ENCODE measurements at places on chromosomes 2 and 18.

DNA sequence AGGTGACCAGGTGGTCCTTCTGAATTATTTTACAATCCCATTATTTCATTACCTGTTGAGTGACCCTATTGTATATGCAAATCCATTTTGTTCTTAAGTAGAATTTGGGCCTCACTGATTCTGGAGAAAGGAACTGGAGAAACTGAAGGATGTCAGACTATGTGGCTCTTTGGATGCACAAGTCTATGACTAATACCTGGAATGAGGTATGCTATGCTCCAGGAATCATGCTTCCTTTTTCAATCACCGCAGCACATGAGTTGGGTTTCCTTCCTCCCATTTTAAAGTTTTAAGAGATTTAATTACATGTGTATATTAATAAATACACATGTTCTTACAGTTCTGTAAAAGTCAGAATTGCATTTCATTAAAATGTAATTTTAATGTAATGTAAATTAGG, 253.9 kb upstream of the VWC2L start:
- DNase-seq, result no peak

DNA sequence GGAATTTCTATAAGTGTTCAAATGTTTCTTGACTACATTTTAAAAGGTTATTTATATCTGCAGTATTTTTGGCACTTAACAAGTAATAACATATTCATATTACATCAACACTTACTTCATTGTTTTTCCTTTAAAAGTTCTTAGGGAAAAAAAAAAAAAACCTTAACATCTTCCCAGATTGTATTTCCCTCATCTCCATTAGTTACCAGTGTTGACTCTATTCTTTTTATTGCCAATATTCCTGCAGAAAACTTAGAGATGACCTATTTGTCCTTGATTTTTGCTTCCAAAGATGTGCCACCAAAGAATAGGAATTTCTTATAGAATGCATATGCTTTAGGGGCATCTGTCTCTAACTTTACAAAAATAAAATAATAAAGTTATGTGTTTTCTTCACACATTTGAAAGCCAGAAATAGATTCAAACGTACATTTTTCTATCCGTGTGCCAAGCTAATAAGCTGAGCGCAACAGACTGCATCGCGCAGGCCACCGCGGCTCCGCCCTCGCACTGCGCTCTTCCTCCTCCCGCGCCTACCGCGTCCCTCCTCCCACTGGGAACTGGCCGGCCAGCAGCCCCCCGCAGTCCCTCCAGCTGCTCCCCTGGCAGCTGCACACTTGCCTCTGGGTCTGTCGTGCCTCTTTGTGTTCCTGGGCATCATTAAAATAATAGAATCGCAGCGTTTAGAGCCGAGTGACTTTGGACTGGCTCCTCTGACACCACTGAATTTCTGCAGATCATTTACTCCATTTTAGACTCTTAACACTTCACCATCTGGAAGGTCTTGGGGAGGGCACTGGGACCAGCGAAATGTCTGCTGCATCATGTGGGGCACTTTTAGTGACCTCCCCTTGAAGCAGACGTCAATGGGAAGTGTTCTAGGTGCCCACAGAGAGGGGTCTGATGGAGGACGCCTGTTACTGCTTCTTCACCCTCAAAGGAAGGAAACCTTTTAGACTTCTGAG, 21.2 kb upstream of the NAB1 start:
- DNase-seq, result peak; percentile 54

DNA sequence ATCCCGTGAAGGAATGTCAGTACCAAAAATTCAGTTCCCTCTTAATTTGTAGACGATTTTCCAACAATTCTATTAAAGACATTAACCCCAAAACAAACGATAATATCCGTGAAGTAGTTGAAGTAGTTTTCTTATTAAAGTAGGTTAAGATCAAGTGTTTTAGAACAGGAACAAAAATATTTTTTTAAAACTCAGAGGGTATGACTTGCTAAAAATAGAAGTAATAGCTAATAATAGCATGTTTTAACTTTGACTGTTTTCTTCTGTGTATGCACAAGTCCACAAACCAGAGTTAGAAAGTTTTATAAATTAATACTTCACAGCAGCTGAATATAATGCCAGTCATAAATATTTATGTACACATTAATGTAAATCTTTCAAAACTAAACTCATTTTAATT, 2.4 kb downstream of the DNAJC10 start:
- no peak for DNase-seq

- no peak for DNase-seq
Observed at GRCh38 chr2:161729-162128, 102.1 kb downstream of the SH3YL1 start.

- DNase-seq, result peak; percentile 94
Observed at GRCh38 chr2:58107803-58108710, 61.5 kb downstream of the VRK2 start.
